ENCODE measurements at places on chromosomes 2 and 18. TPM values are rescaled to one million over a fixed set of nuclear protein-coding genes. Genes with fewer than 3 reads are reported as not detected.
A peak's percentile ranks its signal among the peaks of the same experiment; 100 is the strongest.

- no peak for DNase-seq
Measured at GRCh38 chr2:40371525-40372282, 80.2 kb downstream of the SLC8A1 start.

GRCh38 chr2:127356531-127356930, 31.2 kb downstream of the MAP3K2 start:
- no peak for DNase-seq

GRCh38 chr2:116073731-116074130, 1631.3 kb downstream of the DPP10 start:
- DNase-seq = no peak

CLK1 gene
- total RNA-seq = 61.6 TPM

MBP gene
- total RNA-seq = 55.0 TPM

- DNase-seq = no peak
Measured at GRCh38 chr2:55161295-55162210, 70.5 kb downstream of the CLHC1 start.

DNA sequence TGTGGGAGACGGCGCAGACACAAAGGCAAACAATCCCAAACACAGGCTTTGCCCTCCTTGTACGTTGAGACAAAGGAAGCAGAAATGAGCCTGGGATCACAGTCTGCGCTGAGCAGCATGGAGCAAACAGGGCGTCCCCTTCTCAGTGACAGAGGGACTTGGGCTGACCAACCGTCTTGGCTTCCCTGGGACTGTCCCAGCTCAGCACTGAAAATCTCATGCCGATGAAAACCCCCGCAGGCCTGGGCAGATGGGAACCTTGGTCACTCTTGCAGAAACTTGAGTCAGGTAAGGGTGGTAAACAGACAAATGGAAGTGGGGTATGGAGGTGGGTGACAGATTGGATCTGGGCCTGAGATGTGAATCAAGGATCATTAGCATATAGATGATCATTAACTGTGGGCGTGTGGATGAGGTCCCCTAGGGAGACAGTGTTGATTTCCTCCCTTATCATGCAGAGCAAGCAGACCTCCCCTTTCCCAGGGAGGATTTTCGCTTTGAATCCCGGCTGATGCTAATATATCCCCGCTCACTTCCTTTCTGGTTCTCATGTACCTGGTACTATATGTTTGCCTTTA, 19.1 kb upstream of the SH3BP4 start:
- DNase-seq = no peak

- DNase-seq = peak; percentile 42
Measured at GRCh38 chr2:234550511-234551107, 53.7 kb upstream of the ARL4C start.

GRCh38 chr2:29580223-29580622, 341.2 kb downstream of the ALK start:
- DNase-seq = no peak

SERPINB10 gene
- total RNA-seq = not detected

DNA sequence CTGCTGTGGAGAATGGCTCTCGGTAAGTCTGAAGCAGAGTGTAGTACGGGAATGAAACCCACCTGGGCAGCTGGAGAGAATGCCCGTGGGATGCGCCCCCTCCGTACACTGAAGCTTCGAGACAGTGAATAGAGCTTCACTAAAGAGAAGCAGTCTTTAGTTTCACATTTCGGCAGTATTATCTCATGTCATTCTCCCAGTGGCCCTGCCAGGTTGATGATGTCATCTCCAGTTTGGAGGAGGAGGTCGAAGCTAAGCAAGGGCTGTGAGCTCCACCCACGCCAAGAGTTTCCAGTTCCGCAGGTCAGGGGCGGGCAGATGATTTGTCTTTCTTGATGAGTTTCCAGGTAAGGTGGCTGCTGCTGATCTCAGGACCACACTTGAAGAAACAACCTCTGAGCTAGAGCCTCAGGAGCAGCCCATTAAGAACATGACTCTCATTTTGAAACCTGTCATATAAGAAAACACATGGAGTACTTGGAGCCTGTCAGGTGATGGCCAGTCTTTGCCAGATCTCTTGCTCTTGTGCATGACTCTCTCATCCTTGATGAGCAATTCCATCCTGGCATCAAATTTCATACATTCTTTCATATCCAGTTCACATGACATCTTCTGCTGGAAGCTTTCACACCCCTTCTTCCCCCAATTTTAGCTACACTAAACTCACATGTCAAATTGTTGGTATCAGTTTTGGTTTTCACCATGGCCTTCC, 475.0 kb downstream of the RNF144A start:
- no peak for DNase-seq

DNA sequence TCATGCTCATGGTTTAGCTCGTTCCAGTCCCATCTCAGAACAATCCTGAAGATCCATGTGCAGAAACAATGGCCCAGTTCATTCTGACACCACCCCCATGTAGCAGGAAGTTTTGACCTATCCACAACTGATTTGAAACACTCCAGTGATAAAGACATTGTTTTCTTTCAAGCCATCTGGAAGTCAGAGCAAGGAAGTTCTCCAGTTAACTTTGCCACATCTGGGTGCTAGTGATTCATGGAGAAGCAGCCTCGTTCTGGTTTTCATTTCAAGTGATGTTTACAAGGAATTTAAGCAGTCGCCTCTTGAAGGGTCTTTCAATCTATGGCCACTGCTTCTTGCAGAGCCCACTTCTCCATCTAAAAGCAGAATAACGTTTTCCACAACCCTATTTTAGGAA, 36.6 kb upstream of the TWIST2 start:
- DNase-seq = no peak

CNDP1 gene
- total RNA-seq = not detected

DNA sequence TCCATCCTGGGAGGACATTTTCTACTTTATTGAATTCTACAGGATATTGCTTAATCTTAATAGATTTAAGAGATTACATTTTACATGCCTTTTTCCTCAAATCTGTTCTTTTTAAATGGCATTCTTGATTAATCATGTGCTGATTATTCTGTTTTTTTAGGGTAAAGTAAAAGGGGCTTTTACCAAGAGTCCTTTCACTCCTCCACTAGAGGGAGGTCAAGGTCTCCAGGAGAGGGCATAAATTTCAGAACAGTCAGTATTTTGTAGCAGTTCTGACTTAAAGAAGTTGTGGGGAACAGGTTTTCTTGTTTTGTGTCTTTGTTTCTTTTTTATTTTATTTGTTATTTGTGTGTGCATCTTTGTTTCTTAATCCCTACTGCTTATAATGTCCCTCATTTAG, 25.4 kb downstream of the WDR75 start:
- DNase-seq = no peak

C2orf66 gene
- total RNA-seq = not detected

GRCh38 chr18:68033466-68033865, 516.9 kb upstream of the DSEL start:
- no peak for DNase-seq

- no peak for DNase-seq
Measured at GRCh38 chr2:53787614-53788289, 908 bp downstream of the ERLEC1 start.

NEB gene
- total RNA-seq = 7,704 TPM

DNA sequence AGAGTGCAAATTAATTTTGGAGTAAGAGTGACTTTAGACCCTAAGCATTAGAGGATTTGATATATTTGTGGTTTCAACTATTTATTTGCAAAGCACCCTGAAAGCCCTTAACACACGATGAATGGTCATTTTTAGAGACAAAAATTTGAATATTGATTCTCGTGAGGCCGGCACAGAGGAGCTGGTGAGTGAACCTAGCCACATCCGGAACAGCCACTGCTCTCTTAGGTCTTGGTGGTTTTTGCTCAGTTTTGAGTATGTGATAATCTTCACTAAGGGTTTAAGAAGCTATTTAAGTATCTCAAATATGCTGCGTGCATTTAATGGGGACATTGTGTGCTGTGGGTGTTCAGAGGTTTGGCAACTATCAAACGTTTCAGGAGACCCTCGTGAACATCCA, 204.8 kb downstream of the TSN start:
- no peak for DNase-seq

UGT1A5 gene
- total RNA-seq = not detected

- no peak for DNase-seq
Measured at GRCh38 chr2:217631115-217631514, 371.7 kb downstream of the TNS1 start.

- DNase-seq = no peak
Measured at GRCh38 chr2:109148991-109149645, 20.1 kb downstream of the SH3RF3 start.

CIDEA gene
- 7.4 TPM for total RNA-seq
